ENCODE measurements at places on chromosomes 2 and 18. TPM values are rescaled to one million over a fixed set of nuclear protein-coding genes. Genes with fewer than 3 reads are reported as not detected.
A peak's percentile ranks its signal among the peaks of the same experiment; 100 is the strongest.

DNA sequence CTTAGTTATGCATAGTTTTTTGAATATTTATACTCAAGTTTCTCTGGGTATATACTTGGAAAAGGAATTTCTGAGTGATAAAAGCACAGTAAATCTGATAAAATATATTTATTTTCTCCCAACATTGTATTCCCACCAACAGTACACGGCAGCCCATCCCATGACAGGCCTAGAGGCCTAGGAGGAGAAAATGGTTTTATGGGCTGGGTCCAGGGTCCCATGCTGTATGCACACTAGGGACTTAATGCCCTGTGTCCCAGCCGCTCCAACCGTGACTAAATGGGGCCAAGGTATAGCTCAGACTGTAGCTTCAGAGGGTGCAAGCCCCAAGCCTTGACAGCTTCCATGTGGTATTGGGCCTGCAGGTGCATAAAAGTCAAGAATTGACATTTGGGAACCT lies 1007.7 kb downstream of the DSC3 start:
- DNase-seq = no peak

- DNase-seq = no peak
These were observed 6.4 kb upstream of the PSD4 start for GRCh38 chr2:113167115-113167932.

DNA sequence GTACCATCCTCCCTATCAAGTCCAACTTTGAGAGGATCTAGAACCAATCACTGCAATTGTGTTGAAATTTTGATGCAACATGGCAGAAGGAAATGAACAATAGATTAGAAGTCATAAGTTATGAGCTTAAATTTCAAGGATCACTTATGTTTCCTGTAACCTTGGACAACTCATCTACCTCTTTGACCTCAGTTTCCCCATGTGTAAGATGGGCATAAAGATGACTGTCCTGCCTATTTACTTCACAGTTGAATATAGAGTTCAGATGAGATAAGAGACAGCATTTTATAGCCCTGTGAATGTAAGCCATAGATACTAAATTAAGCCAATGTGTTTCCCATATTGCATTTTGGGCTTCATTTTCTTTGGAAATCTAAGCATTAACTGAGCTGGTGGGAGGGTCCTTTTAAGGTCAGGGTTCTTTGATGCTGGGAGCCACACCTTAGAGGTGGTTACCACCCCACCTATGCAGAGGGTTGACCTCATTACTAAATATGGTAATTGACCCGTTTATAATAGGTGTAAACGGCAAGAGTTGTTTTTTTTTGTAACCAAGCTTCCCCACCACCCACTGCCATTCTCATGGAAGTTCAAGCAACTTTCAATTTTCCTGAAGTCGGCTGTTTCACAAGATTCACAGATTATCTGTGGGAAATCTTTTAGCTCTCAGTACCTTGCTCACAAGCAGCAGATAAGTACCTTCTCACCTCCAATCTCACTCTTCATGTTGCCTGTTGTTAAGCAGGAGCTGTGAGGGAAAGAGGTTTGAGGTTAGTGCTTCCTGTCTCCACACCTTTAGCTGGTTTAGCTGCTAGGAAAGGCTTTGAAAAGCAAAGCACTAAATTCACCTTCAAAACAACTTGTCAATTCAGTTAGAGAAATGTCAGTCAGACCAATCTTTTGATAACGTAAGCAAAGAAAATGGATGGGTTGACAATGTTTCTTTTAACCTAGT lies 13.3 kb downstream of the CD28 start:
- DNase-seq = peak; percentile 42

DNA sequence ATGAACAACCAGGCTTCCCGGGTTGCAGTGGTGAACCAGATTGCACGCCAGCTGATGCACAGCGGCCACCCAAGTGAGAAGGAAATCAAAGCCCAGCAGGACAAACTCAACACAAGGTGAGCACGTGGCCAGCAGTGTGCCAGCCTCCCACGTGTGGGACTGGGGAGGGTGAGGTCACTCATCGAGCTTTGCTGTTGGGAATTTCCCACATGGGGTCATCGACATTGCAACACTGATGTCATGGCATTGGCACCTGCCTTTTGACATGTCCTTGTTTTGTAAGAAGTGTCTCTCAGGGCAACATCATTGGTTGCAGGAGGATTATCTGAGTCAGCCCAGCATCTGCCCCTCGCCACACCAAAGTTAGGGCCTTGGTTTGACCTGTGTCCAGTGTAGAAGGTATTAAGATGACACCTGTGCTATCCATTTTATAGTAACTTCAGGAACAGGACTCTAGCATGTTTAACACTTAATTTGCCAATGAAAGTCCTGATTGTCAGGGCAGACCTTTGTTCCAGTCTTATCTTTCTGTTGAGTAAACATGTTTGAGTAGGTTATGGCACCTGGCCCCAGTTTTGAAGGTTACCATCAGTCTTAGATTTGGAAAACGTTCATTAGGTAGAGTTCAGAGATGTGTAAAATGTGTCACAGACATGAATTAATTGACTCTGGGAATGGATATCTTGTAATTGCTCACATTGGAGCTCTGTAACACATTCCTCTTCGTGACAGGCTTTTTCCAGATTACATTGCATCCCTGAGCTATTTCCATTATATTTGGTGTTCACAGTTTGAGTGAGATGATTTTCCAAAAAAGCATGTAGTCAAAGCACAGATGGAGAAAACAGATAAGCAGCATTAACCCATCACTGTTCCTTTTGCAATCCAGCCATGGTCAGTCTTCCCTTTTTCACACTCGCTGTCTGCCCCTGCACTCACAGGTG lies 93.3 kb upstream of the EML6 start:
- DNase-seq = no peak

DNA sequence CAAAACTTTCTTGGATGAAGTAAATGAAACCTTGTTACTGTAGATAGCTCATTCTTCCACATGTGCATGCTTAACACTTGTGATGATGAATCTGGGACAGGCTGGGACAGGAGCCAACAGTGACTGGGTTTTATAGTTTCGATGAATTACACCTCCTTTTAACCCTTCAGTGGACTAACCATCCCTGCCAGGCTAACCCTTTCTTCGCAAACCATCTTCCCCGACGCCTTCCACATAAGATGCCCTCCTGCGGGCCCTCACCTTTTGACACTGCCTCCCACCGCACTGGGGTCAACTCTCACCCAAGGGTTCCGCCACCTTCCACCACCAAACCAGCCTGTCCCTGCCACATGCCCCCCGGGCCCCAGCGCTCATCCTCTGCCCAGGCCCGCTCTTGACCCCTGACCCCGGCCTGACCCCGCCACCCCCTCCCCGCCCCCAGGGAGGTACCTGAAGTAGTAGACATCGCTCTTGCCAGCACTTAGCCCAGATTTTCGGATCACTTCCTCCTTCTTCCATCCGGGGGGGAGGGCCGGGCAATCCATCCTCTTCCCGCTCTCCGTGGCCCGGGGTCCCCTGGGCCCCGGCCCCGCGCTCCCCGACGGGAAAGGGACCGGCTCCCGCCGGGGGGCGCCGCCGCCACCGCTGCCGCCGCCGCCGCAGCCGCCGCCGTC lies 764 bp downstream of the MBD2 start:
- DNase-seq = peak; percentile 44

- DNase-seq = no peak
These were observed 1282.4 kb upstream of the PIK3C3 start for GRCh38 chr18:40672590-40672989.

DNA sequence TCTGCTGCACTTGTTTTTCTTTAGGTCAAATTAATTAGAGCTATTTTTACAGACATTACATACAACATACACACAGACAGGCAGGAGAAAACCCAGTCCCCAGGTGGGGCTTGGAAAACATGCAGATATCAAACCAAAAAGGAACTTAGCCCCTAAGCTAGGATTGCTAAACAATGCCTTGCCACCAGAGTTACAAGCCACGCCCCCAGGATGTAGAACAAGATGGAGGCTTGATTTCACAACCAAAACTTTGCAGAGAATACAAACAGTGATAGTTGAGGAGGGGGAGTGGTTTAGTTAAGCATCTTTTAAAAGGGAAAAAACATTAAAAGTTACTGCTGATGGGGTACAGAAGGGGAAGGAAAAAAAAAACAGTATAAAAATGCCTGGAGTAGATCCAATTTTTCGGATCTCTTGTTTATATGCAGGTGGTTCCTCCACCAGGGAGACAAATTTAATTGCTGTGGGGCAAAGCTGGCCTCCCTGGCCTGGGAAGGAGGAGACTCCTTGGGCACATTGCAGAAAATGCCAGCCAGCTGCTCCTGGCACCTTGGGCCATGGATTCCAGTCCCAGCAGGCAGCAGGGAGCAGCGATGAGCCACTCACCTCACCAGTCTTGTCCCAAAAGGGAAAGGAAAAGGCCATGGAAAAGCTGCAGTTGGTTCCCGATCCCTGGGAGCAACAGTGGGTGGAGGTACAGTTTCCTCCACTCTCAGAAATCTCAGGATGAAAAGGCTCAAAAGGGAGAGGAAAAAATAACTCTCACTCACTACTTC lies 348.4 kb upstream of the REG3G start:
- no peak for DNase-seq

DNA sequence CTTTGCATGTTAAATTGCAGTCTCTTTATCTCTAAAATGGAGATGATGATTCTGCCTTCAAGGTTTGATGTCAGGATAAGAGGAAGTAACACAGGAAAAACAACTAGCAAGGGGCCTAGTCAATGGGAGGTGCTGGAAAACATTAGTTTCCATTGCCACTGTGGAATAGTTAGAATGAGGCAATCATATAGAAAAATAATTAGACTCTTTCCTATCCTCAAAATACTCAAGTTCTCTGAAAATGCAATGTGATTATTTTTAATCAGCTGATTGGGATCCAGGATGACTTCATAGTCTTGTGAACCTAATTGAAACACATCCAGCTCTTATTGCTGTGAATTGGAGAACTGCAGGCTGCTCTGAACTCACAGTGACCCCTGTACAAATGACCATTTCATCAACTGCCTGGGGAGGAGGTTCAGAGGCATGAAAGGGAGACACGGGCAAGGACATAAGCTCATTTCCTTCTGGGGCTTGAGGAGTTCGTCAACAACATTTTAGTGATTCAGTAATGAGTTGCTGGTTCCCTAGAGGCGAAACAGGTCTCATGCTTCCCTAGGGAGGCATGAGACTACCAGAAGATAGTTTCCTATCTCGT lies 422.5 kb downstream of the LPIN1 start:
- peak; percentile 19 for DNase-seq

GRCh38 chr2:149451417-149452165 lies 121.2 kb downstream of the LYPD6 start:
- no peak for DNase-seq

DNA sequence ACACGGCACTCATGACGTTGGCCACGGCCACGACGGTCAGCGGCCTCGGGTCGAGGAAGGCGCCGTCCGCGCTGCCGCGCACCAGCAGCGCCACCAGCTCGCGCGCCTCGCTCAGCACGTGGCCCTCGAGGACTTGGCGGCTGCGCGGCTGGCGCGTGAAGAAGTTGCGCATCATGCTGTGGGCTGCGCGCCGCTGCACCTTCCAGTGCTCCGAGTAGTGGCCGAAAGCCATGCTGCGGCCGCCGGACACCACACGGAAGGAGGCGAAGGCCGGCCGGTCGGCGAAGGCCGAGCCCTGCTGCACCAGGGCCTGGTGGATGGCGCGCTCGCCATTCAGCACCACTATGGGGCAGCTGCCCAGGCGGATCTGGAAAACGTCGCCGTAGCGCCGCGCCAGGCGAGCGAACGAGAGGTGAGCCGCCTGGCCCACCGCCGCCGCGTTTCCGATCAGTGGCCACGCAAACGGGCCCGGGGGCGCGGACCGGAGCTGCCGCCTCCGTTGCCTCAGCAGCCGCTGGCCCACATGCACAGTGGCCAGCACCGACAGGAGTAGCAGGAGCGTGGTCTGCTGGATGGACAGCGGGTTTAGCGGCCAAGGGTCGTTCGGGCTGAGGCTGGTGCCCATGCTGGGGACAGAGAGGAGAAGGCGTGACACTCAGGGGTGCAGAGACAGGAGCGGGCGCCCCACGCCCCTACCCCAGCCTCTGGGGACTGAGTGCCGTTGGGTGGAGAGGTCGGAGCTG lies 1.0 kb downstream of the CYP1B1 start:
- DNase-seq = peak; percentile 19

DNA sequence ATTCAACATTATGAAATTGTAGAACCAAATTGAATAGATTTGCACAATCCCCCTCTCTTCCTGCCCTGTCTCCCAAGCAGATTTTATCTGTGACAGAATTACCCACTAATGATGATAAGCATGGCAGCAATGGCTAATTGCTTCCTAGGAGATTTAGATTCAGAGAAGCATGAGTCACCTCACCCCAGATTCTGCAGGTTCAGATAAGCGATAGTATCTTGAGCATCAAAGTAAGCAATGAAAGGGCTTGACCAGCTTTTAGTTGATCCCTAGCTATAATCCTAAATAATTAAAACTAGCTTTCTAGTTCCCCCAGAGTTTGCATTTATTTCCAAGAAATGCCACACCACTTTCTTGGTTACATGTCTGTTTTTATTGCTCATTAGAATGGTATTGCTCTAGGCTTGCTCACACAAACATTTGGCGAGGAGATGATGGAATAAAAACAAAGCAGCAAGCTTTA lies 204.3 kb downstream of the GULP1 start:
- DNase-seq = no peak

GRCh38 chr2:138897274-138897673 lies 117.1 kb upstream of the NXPH2 start:
- DNase-seq = no peak

- DNase-seq = no peak
These were observed 161.7 kb upstream of the NABP1 start for GRCh38 chr2:191516260-191516659.

DNA sequence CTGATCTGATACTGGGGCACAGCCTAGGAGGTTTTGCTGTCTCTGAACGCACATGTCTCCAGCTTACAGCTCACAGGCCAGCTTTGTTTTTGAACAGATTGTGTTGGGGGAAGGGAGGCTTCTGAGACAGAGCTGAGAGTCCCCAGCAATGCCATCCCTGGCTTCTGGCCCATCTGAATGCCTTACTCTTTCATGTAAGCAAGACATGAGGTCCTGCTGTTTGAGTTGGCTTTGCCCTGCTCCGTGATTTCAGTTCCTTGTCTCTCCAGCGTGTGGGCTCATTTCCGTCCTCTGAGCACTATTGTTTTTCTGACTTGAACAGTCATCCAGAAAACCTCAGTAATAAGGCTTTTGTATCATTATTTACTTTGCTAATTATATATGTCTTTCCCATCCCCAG lies 194.9 kb upstream of the TNP1 start:
- no peak for DNase-seq

GRCh38 chr18:8461544-8461943 lies 147.7 kb upstream of the RAB12 start:
- no peak for DNase-seq

- DNase-seq = no peak
These were observed 121.3 kb downstream of the AGAP1 start for GRCh38 chr2:235614900-235615712.

Gene EIF2B4
- 27.2 TPM for total RNA-seq

Gene NPHP1
- 1.1 TPM for total RNA-seq

Gene IHH
- total RNA-seq = 0.27 TPM

Gene CFAP65
- total RNA-seq = not detected

Gene BOK
- under 0.01 TPM for total RNA-seq

Gene SLC40A1
- 393 TPM for total RNA-seq

Gene PAX8
- total RNA-seq = 1.3 TPM

Gene SIX3
- not detected for total RNA-seq
